ENCODE measurements at places on chromosomes 5 and 9.

DNA sequence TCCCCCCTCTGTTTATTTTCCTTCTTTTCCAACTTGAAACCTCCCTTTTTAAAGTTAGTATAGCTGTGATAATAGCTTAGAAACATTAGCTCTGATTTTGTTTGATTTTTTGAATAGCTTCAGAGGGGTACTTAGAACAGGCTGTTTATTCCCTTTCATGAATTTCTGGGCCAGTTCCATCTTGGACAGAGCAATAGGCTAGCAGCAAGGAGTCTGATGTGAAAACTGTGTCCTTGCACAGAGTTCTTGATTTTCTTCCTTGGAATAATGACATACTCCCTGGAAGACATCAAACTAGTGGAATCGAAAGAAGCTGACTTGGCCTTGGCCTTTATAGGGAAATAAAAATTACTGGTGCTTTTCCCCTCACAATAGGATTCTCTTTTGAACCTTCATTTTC, 32.9 kb downstream of the NTRK2 start:
- DNase-seq = no peak

- no peak for DNase-seq
Observed at GRCh38 chr9:124306098-124306735, 48.5 kb downstream of the NEK6 start.

DNA sequence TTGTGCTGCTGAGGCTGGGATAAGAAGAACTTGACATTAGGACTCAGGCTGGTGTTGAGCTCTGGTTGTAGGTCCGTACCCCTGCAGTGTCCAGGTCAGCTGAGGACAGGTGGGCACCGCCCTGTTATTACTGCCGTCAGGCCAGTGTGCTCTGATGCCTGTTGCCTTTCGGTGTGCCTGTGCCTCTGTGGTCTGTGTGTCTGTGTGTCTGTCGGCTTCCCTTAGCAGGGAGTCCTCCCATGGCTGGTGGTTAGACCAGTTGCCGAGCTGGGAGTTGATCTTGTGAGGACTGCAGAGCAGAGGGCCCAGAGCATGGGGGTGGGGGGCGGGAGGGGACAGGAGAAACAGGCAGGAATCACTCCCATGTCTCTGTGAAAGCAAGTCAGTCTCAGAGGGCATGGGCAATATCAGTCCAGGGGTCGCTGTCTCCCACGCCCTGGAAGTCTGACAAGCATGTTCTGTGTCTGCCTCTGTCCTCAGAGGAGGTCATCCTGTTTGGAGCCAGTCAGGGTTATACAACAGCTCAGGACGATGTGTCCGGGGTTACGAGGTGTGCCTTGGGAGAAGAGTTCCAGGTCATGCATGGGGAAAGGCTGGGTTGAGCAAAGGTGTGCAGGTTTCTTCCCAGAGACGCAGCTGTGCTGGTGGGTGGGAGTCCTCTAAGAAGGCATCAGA, 67.3 kb upstream of the GARNL3 start:
- DNase-seq = no peak

- DNase-seq = no peak
Observed at GRCh38 chr5:170405817-170406216, 16.6 kb upstream of the KCNMB1 start.

GRCh38 chr5:177468685-177469628, 4.5 kb downstream of the DBN1 start:
- no peak for DNase-seq

GRCh38 chr9:13644675-13645074, 365.2 kb upstream of the MPDZ start:
- no peak for DNase-seq

GRCh38 chr5:139147483-139148087, 50.6 kb downstream of the SIL1 start:
- no peak for DNase-seq

DNA sequence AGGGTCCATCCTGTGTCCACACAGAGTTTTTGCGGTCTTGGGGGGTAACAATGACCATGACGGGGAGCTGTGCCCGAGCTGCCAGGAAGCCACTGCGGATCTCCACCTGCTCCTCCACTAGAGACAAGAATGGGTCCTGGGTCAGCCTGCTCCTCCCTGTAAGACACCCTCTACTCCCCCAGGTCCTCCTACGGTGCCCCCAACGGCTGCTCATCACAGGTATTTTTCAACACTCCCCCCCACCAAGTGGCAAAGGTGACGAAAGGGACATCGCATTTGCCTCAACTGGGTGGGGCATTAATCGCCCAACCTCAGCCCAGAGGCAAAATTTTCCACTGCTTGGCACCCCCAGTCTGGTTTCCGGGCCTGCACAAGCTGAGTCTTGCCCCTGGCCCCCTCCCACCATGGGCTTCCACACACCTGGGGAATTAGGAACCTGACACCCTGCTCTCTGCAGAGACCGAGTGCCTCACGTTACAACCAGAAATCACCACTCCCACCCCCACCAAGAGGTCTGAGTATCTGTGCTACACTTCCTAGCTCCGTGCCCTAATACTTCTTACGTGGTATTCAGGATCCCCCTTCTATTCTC, 9.6 kb downstream of the NOL6 start:
- no peak for DNase-seq

- no peak for DNase-seq
Observed at GRCh38 chr5:143214890-143215289, 188.6 kb downstream of the NR3C1 start.

DNA sequence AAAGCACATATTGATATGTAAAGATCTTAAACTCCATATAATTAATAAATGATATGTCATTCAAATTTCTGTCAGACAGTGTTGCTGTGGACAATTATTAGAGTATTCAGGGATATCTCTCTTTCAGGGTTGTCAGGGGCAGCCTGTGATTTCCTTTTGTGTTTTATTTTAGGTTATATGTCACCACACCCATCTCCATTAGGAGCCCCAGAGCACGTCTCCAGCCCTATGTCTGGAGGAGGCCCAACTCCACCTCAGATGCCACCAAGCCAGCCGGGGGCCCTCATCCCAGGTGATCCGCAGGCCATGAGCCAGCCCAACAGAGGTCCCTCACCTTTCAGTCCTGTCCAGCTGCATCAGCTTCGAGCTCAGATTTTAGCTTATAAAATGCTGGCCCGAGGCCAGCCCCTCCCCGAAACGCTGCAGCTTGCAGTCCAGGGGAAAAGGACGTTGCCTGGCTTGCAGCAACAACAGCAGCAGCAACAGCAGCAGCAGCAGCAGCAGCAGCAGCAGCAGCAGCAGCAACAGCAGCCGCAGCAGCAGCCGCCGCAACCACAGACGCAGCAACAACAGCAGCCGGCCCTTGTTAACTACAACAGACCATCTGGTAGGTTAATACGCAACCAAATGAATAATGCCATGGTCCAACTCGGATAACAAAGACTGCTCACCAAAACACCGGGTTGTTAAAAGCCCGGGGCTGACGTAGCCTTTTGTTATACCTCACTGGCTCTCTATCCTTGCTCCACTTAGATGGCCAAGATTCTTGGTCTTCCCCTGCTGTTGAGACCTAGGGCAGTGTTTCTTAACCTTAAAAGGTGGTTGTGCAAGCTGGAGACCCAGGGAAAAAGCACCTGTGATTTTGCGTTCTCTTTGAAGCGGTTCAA, 24.4 kb downstream of the SMARCA2 start:
- no peak for DNase-seq

DNA sequence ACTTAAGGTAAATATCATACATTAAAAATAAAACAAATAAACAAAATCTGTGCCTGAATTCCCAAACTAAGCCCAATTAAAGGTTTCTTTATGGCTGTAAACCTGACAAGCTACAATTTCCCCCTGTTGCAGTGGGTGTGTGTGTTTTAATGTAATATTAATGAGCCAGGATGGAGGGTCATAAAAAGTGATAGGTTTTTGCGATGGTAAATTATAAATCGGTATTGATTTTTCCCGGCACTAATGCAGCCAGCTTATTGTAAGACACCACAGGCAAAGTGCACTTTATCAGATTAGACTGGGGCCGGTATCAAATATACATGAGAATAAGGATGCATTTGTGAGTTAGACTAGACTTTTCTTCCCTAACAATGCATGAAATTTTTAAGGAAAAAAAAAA, 120.4 kb downstream of the EBF1 start:
- no peak for DNase-seq

GRCh38 chr5:119742311-119742710, 113.0 kb downstream of the FAM170A start:
- no peak for DNase-seq

GRCh38 chr5:149267241-149267973, 4.3 kb upstream of the AFAP1L1 start:
- DNase-seq = no peak

DNA sequence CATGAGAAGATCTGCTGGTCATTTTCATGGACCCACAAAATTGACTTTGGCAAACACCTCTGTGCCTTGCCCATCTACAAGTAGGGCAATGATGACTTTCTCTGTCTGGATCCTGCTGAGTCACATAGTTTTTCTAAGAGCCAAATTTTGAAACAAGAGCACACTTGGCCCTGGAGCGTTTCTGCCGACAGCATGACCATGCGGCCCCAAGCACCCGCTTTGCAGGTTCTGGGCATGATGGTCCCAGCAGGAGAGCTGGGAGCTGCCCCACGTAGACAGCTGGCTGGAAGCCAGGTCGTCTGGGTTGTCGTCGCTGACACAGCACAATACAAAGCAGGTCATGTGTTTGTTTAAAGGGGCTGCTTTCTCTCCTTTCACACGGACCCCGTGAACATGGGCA, 159.8 kb downstream of the SYK start:
- no peak for DNase-seq

DNA sequence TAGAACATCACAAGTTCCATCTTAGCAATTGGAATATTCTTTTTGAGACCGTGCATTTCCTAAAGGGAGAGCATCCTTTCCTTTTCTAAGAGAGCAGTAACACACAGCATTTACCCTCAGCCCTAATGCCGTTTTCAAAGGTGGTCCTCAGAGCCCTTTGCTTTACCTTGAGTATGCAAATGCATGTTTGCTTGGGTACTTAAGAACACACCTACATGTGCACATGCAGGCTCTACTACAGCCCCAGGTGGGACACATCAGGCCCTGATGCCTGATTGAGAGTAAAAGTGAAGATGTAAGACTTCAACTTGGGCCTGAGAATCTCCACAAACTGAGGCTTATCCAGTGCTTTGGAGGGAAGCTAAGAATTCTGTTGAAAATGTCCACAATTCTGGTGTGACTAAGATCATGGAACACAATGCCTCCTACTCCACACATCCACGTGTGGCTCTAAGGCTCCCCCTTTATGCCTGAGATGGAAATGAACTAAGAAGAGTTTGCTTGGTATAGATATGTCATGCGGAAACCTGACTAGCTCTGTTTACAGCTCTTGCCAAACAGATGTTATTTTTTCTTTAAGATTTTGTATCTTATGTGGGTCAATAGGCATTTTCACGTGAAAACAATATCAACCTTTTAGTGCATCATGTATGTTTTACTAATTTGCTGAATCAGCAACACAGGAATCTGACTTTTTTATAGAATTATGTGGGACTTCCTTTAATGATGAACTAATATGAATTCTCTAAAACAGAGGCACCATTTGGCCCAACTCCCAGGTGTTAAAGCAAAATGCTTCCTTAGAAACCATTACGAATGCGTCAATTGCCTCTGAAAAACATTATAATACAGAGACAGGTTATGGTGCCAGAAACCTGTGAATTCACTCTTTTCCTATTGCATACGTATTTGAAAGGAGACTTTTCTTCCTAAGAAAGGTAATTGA, 48.9 kb upstream of the SLC2A8 start:
- DNase-seq = no peak

GRCh38 chr5:150789943-150790611, 11.5 kb downstream of the SMIM3 start:
- DNase-seq = no peak

GRCh38 chr5:94082405-94082804, 341.0 kb upstream of the POU5F2 start:
- DNase-seq = no peak

GRCh38 chr5:146249801-146250200, 46.4 kb downstream of the RBM27 start:
- no peak for DNase-seq

DNA sequence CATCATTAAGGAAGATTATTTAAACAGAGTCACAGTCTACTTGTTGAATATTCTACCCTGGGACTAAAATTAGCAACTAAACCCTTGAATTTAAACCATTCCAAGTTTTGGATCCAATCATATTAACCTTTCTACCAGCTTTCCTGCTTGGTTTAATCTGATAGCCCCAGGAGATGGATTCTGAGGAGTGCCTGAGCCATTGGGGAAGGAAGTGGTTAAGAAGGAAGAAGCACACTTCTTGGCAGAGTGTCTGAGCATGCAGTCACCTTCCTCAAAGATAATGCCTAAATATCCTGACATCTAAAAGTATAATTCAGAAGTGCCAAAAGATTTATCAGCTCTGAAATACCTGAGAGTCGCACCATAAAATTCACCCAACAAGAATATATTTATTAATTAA, 74.1 kb upstream of the SNCAIP start:
- DNase-seq = no peak

DNA sequence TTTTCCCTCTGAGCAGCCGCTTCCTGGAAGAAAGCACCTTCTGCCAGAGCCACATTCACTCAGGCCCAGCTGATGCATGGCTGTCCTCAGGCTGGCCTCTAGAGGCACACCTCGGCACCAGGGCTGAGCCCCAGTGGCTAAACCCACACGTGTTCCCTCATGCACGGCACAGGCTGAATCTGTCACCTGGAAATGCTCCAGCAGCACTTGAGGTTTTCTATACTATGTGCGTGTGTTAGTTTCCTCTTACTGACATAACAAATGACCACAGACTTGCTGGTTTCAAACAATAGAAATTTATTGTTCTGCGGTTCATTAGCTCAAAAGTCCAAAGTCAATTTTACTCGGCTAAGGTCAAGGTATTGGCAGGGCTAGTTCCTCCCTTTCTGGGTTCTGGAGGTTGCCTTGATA, 141.4 kb downstream of the LRRC70 start:
- DNase-seq = no peak

DNA sequence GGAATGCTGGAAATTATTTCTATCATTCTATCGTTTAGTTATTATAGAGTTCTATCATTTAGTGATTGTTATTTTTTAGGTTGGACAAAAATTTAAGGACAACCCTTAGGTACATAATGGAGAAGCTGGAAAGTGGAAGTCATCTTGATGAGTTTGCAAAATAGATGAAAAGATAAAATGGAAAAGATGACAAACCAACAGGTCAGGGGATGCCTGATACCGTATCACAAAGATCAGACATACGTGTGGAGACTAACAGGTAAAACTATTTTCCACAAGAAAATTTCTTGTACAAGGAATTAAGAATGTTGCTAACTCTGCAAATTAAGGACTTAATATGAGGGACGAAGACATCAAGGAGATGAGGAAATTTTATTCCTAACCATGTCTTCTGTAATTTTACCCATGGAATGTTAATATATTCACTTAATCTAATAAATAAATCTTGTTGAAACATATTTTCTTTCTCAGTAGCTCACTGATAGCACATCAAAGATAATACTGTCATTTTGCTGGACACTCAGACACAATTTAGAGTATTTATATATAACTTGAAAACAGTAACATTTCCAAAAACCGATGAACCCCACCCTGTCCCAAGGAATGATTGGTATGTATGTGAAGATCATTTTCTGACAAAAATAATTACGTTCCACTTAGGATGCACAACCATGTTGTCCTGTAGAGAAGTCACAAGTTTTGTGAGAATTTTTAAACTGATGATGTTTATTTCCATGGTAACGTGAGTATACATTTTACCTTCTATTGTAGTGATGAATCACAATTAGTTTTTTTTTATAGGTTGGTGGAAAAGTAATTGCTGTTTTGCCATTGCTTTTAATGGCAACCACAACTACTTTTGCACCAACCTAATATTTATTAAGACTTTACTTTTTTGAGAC, 2.6 kb downstream of the LURAP1L start:
- no peak for DNase-seq

- no peak for DNase-seq
Observed at GRCh38 chr5:171826132-171826531, 40.5 kb downstream of the SMIM23 start.

Data from activated CD8-positive, alpha-beta memory T cell treated with anti-CD3 and anti-CD28 coated beads for 1 hour (primary cell).